ENCODE measurements at places on chromosomes 1 and 21.

DNA sequence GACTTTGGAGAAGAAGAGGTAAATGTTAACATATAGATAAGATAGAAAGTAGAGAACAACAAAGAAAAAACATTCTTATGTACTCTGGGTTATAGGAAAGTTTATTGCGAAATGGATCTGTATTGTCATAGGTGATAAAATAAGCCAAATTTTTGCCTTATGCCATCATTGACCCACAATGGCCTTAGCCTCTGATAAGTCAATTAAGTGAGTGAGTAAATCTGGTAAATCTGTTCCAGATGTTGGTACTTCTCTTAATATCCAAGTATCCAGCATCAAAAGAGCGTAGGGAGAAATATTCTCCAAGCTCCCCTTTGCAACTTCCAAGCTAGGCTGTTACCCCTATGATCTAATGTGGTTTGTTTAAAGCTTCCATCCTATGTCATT is 38.3 kb upstream of the CLCA4 start:
- DNase-seq = no peak

GRCh38 chr1:89671775-89672488 is 39.0 kb downstream of the LRRC8C start:
- no peak for DNase-seq

DNA sequence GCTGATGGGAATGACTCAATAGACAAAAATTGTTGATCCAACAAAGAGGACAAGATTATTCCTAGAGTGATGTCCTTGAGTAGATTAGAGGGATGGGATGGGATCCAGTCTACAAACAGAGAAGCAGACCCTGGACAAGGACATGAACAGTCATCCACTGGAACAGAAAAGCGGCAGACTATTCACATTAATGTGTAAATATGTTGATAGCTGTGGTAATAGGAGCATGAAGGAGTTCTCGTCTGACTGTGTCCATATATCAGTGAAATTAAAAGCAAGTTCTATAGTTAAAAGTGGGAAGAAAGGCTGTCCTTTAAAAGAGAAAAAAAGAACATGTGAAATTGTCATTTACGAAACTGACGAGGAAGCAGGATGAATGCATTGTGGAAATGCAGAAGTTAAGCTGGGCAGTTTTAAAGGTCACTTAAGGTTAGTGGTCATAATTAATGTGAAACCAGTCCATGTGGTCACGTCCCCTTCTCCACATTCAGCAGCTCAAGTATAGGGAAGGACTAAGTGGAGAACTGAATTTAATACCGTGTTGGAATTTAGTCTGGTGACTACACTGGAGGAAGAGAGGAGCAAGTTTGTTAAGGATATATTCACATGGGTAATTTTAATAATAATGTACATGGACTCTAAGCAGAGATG is 62.1 kb downstream of the PIK3R3 start:
- DNase-seq = no peak

- DNase-seq = no peak
Observed at GRCh38 chr1:5796028-5796427, 196.2 kb downstream of the NPHP4 start.

DNA sequence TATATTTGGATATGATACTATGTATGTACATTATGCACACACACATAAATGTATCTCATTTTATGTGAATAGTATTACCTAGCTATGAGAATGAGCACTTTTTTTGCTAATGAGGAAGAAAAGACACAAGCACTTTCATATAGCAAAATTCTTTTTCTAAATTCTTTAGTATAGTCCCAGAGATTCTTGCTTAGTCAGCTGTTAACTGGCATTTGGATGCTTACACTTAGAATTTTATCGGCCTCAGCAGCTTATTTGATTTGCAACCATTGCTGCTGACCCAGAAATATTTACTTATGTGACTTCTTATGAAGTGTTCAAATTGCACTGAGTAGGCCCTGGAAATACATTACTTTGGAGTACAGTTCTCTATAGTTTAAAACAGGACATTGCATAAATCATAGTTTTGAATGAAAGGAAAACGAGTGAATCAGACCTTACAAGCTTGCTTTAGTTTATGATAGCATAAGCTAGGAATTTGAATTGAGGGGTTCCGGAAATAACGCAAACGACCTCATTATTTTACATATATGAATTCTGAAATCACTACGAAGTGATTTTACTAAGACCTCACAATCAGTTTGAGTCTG is 653.9 kb upstream of the NEGR1 start:
- DNase-seq = no peak

DNA sequence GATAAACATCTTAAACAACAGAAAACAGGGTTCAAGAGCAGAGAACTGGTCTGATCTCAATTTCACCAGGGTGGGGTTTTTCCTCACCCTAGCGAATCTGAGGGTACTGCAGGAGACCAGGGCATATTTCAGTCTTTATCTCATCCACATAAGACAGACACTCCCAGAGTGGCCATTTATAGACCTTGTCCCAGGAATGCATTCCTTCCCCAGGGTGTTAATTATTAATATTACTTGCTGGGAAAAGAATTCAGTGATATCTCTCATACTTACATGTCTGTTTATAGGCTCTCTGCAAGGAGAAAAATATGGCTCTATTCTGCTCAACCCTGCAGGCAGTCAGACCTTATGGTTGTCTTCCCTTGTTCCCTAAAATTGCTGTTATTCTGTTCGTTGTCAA is 84.1 kb downstream of the LYPLAL1 start:
- DNase-seq = no peak

- DNase-seq = no peak
Observed at GRCh38 chr1:152743371-152744145, 14.3 kb upstream of the KPRP start.

DNA sequence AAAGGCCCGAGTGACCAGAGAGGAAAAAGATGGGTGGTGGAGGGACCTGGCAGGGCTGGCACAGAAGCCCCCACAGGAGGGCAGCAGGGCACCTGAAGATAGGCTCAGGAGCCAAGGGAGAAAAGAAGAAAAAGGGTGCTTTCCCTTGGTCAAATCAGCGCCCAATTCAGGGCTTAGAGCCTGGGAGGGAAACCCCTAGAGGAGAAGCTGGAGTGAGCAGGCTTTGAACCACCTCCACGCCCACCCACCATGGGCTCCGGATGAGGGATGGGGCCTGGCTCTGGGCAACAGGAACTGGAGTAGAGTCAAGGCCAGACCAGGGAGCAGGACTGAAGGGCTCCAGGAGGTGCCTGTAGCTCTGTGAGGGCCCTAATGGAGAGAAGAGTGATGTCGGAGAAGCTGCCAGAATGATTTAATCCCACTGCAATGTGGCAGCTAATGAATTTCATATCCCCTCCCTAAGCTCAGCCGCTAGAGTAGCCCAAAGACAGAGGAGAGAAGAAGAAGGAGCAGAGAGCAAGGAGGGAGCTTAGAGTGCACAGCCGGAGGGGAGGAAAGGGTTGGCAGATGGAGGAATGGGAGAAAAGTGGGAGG is 12.0 kb upstream of the PRELP start:
- DNase-seq = no peak

- no peak for DNase-seq
Observed at GRCh38 chr1:111467865-111468716, 5.7 kb upstream of the C1orf162 start.

GRCh38 chr1:74205266-74205665 is 7.2 kb downstream of the FPGT start:
- DNase-seq = no peak

- peak; percentile 60 for DNase-seq
Observed at GRCh38 chr1:117928881-117929342, 509 bp downstream of the GDAP2 start.

- DNase-seq = no peak
Observed at GRCh38 chr1:8572106-8572505, 245.3 kb downstream of the RERE start.

- DNase-seq = no peak
Observed at GRCh38 chr1:15758343-15758931, at the start of gene FBLIM1. TSS of gene FBLIM1 (plus strand) at chr1:15758795. CDS start at chr1:15764984, 6,189 bp downstream.

DNA sequence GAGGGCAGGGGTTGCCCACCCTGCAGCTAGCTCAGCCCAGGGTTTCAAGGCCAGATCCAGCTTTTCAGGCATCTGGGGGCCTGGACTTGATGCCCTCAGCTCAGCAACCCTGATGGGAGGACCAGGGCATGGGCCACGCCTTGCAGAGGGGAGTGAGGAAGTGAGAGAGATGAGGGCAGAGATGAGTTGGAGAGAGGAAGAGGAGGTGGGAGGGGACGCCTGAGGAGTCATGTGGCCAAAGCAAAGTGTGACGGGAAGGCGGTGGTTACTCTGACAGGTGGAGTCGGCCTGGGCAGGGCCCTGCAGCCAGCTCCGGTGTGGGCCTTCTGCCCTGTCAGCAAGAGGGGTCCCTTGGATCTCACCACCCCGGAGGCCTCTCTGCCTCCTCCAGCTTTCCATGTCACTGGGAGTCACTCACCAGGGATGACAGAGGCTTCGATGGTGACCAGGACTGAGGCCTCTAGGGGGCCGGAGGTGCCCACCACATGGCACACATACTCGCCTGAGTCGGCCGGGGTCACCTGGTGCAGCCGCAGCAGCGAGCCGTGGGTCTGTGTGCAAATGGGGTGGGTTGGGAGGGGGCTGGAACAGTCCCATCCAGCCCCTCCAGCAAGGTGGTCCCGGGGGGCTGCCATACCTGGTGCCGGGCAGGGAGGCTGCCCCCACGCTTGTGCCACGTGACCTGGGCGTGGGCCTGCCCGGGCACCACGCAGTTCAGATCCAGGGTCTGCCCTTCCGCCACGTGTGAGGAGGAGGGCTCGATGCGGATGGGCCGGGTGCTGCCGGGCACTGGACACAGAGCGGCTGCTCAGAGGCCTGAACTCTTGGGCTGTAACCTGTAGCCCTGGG is 40.4 kb downstream of the LDLRAD2 start:
- DNase-seq = no peak

GRCh38 chr1:184072376-184072775 is 20.8 kb downstream of the TSEN15 start:
- no peak for DNase-seq

DNA sequence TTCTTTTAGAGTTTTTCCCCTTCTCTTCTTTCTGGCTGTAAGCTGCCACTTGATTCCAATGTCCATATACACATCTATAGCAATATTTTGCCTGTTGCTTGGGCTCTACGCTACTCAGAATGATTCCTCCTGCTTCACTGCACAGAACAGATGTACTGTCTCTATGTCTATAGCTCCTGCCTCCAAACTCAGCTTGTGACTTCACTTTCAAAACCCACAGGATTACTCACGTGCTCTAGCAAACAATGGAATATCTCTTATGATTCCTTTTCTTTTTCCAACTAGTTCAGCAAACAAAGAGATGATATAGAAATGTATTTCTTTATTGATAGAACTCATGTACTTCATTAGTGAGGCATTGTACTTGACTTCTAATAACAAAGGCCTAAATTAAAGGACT is 80.5 kb upstream of the SOX13 start:
- no peak for DNase-seq

- peak; percentile 64 for DNase-seq
Observed at GRCh38 chr21:16420031-16420724, 690.4 kb downstream of the USP25 start.

DNA sequence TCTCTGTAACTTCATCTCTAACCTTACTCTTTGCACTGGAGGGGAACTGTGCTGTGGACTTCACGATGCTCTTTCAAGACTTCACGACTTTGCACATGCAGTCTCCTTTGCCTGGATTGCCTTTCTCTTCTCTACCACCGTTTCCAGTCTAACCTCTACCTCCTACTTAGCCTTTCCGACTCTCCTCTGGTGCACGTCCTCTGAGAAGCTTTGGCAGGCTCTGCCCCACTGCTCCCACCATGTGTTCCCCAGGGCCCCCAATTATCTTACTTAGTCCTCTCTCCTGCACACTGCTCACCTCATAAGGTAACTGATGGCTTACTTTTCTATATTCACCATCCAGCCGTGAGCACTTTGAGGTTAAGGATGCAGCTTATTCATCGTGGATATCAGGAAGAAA is 101.7 kb upstream of the GJB5 start:
- DNase-seq = no peak

DNA sequence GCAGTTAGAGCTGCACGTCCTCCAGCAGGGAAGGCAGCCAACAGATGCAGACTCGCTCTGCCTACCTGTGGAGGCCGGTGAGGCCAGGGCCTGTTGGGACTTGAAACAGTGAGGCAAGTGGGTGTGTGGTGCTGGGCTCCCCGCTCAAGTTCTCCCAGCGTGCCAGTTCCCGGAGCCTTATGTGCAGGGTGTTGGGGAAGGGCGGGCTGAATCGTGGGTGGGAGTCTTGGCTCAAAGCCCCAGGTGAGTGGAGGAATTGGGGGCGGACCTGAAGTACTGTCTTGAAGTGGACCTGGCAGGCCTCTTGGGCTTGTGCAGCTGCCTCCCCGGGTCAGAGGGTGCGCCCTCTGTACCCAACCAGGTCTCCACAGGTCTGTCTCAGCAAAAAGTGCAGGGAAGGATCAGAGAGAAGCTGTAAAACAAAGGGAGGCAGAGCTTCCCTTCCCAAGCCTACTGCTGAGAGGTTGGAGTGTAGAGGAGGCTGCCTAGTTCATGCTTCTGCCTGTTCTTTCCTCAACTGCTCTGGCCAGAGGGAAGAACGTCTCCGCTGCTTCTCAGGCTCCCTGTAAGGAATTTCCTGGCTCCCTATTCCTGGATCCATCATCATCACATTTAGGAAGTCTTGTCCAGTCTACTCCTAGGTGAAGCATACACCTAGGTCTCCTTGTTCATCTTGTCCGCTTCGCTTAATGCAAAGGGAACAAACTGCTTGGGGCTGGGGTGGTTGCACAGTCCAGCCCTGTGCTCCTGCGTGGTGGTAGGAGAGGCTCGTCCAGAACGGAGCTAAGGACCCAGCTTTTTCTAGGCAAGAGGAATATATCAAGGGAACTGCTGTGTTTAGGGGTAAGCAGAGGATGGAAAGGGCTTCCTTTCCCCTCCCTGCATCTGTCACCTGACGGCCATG is 14.9 kb downstream of the UTP11 start:
- DNase-seq = no peak

DNA sequence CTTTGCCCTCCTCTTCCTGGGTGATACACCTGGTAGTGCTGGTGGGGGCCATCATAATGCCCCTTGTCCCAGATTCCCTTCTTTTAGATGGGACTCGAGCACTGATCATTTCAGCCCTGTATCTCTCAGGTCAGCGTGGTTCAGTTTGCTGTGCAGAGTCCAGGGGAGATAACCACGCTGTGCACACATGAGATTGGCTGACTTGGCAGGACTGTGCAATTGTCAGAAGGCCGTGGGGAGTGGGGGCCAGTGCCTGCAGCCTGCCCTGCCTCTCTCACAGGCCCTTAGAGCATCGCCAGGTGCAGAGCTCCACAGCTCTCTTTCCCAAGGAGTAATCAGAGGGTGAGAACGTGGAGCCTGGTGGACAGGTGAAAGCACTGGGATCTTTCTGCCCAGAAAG is 15.2 kb downstream of the EPHX1 start:
- DNase-seq = peak; percentile 94

All from left lobe of liver (tissue), 2 donors.